ENCODE measurements at places on chromosomes 11 and 22.

- no peak for DNase-seq
These were observed 14.4 kb upstream of the APOL4 start for GRCh38 chr22:36215981-36216380.

DNA sequence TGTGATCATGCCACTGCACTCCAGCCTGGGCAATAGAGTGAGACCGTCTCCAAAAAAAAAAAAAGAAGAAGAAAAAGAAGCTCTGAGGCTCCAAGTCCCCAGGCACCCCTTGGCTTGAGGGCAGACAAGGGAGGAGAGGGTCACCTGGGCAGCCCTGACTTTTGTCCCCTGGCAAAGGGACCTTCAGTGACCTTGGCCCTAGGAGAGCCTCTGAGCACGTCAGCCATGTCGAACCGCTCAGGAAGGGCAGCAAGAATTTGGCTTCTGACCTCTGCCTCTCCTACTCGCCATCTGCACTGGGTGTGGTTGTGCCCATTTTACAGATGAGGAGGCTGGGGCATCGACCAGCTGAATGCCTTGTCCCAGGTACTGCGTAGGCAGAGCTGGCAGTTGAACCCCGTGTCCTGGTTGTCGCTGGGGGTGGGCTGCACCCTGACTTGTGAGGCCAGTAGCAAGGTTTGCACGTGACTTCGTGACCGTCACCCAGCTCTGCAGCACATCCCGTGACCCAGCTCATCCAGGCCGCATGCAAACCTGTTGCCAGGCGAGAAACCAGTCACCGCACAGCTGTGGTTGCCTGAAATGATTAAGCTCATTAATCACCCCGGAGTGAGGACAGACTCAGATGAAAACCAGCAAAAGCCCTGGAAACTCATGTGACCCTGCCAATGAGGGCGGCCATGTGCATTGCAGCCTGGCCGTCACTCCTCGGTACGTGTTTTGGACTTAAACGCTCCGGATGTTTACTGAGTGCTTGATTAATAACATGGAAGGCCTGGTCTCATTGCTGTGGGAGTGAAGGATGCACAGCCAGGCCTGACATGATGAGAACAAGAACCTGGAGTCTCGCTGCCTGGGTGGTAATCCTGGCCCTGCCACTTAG is 47.7 kb upstream of the PPP6R3 start:
- DNase-seq, result no peak

- no peak for DNase-seq
These were observed 8.7 kb upstream of the SLC5A12 start for GRCh38 chr11:26730414-26731083.

DNA sequence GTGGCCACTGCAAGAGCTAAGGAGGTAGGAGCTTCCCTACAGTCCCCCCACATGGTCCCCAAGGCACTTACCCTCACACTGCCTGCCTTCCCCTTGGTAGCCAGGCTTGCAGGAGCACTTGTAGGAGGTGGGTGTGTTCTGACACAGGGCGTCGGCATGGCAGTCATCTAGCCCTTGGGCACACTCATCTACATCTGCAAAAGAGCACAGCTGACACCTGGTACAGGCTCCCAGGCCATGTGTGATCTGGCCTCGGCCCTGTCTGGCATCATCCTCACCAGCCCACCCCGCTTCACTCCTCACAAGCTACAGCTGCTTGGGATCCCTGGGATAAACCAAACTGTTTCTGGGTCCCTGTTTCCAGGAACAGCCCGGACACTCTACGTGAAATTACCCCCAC is 1.8 kb downstream of the SCUBE2 start:
- DNase-seq, result no peak

GRCh38 chr11:110069158-110069737 is 23.9 kb upstream of the ZC3H12C start:
- DNase-seq, result peak; percentile 99

GRCh38 chr22:36790648-36791047 is 14.7 kb upstream of the IFT27 start:
- DNase-seq, result no peak

DNA sequence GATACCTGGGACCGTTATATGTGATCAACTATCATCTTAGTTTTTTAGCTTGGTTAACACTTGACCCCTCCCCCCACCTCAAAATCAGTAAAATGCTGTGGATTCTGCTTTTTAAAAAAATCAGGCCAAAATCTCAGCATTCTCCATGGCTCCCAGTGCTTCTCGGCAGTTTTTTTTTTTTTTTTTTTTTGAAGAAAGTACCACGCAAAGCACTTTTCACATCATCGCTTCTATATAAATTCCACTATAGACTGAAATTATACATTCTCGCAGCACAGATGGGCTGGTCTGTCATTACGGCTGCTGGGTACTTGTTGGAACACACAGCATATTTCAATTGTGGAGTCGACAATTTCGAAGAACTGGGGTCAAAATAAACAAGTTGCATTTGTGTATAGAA is 67.7 kb upstream of the PPARA start:
- DNase-seq, result no peak

GRCh38 chr11:120964857-120965256 is 59.0 kb upstream of the TBCEL start:
- DNase-seq, result no peak

- no peak for DNase-seq
These were observed 774 bp downstream of the APOBEC3D start for GRCh38 chr22:39021552-39022250.

DNA sequence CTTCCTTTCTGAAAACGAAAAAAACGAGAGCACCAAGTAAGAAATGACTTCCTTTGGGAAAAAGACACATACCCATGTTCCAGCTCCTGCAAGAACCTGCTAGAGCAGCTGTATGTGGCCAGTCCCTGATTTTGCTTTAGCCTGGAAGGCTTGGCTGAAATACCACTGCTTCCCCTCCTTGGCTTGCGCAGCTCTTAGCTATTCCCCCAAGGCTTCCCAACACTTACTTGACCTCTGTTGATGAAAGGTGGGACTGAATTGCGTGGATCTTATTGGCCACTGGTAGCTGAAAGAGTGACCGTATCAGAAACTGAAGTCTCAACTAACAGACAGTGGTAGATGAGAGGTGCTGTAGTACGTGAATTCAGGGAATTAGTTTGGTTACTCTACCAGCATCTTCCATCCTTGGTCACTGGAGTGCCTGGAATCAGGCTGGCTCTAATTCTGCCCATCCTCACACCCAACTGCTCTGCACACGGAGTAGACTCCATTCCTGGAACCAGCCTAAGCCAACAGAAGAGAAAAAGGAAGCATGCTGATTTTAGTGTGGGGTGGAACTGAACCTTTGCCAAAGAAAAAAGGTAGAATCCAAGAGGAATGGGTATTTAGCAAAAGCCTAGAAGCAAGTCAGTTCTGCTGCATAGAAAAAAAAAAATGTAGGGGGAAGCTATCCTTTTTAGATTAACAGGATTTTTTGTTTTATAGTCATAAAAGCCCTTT is 73.8 kb upstream of the CRTAM start:
- DNase-seq, result no peak

DNA sequence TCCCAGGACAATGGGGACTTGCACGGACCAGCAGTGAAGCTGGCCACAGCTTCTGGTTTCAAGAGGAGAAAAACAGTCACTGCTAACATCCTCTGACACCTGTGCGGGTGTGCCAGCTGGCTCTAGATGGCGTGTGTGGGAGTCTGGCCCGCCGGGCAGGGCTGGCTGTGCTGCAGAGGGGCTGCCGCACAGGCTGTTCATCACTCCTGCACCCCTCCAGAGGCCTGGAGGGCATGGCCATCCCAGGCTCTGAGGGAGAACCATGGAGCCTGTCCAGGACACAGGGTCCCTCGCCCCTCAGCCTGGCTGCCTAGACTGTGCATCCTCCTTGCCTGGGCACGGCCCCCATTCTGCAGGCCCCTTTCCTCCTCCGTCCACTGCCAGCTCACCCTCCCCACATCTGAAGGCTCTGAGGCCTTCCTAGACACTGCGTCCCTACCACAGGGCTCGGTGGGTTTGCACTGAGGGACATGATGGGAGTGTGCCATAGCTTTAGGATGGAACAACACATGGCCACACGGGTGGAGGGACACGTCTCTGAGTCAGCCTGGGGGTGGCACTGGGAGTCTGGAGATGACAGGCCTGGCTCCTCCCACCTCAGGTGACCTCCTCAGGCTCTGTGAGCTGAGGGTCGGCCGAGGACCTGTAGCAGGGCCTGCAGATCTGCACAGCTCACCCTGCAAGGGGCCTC is 42.1 kb upstream of the GNB1L start:
- DNase-seq, result no peak

- DNase-seq, result peak; percentile 53
These were observed 171.9 kb downstream of the SHANK2 start for GRCh38 chr11:71080239-71081097.

GRCh38 chr11:126396965-126397364 is 41.5 kb downstream of the ST3GAL4 start:
- DNase-seq, result no peak

- no peak for DNase-seq
These were observed 71.7 kb downstream of the AMBRA1 start for GRCh38 chr11:46521961-46522681.

GRCh38 chr11:106828576-106828975 is 189.7 kb downstream of the GUCY1A2 start:
- no peak for DNase-seq

GRCh38 chr22:17106161-17106784 is 14.9 kb downstream of the TMEM121B start:
- no peak for DNase-seq

- DNase-seq, result no peak
These were observed 906 bp downstream of the CCDC90B start for GRCh38 chr11:83285151-83285770.

GRCh38 chr11:43916621-43917020 is 25.8 kb upstream of the C11orf96 start:
- DNase-seq, result no peak

DNA sequence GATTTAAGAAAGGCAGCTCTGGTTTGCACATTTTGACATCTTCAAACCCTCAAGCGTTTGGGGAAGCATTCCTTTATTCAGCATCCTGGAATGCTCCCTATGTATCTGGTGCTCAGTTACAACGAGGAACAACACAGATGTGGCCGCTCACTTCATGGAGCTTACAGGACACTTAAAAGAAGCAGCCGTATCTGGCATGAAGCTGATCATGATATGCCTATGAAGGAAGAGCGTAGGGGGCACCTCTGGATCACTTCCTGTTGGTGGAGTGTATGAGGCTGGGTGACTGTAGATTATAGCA is 72.3 kb upstream of the TP53I11 start:
- no peak for DNase-seq

- DNase-seq, result no peak
These were observed 25.1 kb upstream of the PAMR1 start for GRCh38 chr11:35550374-35551036.

- DNase-seq, result no peak
These were observed 113.5 kb downstream of the GUCY1A2 start for GRCh38 chr11:106904826-106905225.
